T-helper 2 cell (primary cell): ENCODE measurements at places on chromosomes 12 and 14.
A peak's percentile ranks its signal among the peaks of the same experiment; 100 is the strongest.

DNA sequence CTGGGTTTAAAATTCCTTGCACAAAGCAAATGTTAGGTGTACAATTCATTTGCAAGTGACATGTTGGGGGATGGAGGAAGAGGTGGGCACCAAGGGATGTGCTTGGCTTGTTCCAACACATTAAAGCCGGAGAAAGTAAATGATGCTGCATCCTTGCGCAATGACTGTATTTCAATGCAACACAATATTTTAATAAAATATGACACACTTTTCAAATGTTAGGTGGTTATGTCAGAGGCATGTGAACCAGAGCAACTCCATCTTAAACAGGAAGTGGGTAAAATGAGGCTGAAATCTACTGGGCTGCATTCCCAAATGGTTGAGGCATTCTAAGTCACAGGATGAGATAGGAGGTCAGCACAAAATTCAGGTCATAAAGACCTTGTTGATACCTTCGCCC is 53.6 kb upstream of the ARHGAP5 start:
- no peak for DNase-seq

DNA sequence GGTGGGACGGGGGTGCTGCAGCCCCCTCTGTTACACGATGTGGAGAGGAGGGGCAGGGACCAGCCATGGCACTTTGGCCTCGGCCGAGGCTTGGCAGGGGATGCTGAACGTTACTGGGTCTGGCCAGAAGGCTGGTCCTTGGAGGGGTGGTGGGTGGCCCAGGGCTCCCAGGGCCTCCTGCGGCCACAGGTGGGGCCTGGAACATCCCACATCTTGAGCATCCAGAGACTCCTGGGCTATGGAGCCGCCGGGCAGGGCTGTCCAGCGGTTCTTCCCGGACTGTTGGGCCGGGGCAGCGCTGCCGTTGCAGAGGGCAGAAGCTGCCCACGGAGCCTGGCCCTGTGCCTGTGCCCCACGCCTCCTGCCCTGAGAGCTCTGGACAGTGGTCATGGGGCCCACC is 15.9 kb downstream of the KIF26A start:
- DNase-seq = no peak

GRCh38 chr14:75005357-75005756 is 2.6 kb downstream of the EIF2B2 start:
- no peak for DNase-seq

GRCh38 chr12:1812650-1813302 is 7.6 kb upstream of the LRTM2 start:
- peak; percentile 17 for DNase-seq

DNA sequence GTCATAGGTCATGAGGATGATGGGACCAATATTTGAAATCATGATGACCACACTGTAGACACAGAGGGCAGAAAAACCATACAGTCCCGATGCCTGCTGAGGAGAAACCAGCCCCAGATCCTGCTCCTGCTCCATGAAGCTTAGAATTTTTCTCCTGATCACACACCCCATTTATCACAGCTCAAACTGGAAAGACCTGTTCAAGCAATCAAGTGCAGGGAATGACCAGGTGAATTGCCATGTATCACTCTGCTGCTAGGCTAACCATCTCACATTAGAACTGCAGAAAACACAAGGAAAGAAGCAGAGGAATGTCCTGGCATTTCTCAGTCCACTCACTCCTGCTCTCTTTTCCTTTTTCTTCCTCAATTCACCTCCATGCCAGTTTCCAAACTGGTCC is 18.1 kb downstream of the MANSC1 start:
- no peak for DNase-seq

- no peak for DNase-seq
Observed at GRCh38 chr14:21322716-21323115, 42.8 kb downstream of the RPGRIP1 start.

DNA sequence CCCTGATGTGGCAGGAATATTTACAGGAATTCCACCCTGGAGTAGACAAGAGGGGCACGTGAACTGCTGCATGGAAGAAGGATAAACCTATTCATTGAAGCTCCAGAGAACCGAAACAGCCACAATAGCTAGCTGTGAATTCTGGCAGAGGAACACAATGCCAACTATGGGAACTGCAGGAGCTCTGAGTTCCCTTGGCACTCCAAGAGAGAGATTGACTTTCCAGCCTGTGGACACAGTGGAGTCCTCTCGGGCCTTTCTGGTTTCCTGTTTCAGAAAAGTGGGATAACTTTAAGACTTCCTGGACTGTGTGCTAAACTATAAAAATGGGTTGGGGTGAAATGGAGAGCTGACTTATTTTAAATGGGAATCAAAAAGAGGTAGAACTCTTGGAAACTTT is 11.9 kb downstream of the CACNA2D4 start:
- DNase-seq = no peak

DNA sequence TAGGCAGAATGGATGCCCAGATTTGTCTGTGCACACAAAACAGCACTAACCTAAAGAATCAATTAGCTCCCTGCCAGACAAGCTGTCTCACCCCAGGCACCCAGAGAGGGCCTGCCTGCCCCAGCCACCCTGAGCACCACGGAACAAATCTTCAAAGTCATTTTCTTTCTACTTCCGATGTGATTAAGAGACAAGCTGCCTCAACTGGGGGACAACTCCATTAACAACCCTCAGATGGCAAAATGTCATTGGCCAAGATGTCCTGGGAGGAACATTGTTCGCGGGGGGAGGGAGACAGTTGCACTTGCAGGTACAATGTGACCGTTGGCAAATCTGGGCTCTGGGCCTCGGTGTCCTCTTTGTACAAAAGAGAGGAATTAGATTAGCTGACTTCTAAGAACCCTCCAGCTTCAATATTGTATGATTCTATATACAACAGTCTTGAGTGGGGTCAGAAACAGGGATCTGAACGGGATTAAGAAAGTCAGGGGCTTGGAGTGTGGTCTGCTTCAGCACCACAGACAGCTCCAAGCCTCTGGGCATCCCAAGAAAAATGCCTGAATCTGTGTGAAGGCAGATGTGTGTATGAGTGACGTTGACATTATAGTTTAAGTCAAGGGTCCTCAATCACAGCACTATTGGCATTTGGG is 42.8 kb upstream of the CMKLR1 start:
- no peak for DNase-seq

DNA sequence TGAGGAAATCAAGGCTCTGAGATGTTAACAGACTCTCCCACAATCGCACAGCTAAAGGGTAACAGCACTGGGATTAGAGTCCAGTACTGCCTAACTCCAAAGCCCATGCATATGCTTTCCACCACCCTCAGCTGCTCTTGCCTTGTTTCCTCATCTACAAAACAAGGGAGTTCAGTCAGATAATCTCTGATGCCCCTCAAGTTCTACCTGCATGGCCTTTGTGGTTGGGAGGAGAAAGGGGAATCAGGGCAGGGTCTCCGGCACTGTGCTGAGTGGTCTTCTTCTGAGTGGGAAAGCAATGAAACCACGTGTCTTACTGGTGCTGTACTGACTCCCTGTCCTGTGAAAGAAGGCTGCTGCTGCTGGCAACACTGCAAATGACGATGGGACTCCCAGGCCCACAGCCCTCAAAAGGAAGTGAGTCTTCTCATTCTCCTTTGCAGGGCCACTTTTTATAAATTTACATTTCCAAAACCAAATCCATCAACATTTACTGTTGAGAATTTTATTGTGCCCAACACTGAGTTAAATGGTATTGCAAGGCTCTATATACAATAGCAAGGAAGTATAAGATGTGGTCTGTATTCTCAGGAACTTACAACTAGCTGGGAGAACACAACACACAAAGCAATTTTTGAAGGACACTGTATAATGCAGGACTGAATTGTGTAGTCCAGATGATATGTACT is 19.7 kb upstream of the DUSP16 start:
- DNase-seq = no peak

- no peak for DNase-seq
Observed at GRCh38 chr14:55756557-55756956, 176.6 kb downstream of the KTN1 start.

DNA sequence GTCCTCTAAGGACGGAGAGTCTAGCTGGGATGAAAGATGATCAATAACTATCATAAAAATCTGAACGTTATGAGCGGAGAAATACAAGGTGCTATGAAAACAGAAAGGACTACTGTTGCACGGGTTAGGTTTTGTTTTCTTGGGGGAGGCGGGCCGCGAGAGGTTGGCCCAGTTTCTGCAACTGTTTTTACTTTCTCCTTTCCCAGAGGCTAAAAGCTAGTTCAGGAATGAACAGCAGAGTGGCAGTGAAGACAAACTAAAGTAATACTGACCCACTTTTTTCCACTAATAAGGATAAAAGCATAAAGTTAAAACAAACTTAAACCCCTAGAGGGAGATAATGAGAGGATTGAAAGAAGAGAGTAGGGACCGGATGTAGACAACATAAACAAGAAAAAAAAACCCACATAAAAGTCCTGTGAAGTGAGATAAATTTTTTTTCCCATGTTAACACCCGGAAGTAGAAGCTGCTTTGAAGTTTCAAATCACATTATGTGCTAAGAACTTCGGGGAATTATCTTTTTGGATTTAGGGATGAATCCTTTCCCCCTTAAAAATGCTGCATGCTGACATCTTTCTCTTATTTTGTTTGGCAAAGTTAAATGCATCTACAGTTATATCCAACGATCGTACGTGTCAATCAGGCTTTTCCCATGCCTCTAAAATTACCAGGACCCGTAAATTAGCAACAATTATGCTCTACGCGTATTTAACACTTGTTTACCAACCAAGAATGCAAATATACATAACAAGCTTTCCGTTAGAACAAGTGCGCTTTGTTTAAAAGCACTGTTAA is 1.0 kb upstream of the CDK17 start:
- peak; percentile 81 for DNase-seq

DNA sequence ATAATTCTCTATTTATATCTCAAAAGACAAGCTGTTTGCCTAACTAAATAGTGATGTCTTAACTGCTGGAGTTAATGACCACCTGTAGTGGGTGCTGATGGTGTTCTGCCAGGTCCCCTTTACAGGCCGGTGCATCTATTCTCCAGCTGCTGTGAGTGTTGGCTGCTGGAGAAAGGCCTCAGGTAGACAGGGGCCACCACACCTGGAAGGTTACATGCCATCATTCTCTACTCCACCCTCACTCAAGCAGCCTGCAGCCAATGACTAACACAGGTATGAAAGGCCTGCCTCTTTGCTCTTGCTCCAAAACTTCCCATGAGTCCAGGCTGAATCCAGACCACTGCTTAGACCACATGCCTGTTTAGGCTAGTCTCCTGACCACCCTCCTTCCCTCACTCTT is 73.9 kb downstream of the RPS6KA5 start:
- no peak for DNase-seq

DNA sequence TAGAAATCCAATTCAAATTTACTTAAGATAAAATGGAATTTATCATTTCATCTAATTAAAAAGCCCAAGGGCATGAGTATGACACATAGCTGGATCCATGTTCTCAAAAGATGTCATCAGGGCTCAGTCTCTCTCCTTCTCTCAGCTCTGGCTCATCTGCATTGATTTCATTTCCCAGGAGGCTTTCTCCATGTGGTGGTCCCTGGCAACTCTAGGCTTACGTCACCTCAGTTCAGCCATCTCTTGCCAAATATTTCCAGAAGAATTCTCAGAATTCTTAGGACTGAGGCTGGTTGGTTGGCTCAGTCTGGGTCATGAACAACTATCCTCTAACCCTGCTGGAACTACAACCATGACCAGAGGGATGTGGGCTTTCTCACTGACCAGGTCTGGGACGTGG is 65.3 kb downstream of the FOS start:
- DNase-seq = no peak

- DNase-seq = peak; percentile 97
Observed at GRCh38 chr14:67487937-67488893, at the start of gene TMEM229B. TMEM229B (minus strand) TSS chr14:67488721; CDS start chr14:67473923, 14,798 bp downstream.

DNA sequence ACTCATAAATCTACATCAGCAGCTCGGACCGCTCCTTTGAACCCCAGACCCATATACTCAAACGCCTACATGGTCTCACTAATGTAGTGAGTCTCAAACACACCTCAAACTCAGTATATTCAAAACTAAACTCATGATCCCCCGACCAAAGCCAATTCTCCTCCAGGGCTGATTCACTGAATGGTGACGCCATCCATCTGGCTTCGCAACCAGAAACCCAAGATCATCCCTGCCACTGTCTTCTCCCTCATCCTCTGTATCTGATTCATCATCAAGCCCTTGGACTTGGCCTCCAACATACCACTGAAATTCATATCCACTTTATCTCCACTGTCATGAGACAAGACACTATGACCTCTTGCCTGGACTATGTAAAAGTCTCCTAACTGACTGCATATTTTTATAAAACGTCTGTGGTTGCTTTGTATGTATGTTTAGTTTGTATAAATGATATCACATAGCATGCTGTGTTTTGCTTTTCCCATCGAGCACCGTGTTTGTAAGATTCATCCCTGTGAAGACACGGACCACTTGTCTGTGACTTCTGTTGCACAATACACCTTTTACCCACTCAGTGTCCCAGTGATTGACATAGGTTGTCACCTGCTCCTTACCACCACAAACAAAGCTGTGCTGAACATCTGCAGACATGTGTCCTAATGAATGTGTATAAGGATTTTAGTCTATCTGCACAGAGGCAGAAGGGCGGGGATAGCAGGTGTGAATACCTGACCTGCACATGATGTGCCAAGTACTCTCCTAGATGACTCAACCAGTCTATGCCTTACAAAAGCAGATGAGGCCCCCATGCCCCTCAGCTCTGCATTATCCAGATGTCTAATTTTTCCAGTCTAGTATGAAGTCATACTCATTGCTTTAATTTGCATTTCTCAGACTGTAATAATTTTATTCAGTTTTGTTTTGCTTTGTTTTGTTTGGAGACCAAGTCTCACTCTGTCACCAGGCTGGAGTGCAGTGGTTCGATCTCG is 76.9 kb downstream of the VWF start:
- no peak for DNase-seq

DNA sequence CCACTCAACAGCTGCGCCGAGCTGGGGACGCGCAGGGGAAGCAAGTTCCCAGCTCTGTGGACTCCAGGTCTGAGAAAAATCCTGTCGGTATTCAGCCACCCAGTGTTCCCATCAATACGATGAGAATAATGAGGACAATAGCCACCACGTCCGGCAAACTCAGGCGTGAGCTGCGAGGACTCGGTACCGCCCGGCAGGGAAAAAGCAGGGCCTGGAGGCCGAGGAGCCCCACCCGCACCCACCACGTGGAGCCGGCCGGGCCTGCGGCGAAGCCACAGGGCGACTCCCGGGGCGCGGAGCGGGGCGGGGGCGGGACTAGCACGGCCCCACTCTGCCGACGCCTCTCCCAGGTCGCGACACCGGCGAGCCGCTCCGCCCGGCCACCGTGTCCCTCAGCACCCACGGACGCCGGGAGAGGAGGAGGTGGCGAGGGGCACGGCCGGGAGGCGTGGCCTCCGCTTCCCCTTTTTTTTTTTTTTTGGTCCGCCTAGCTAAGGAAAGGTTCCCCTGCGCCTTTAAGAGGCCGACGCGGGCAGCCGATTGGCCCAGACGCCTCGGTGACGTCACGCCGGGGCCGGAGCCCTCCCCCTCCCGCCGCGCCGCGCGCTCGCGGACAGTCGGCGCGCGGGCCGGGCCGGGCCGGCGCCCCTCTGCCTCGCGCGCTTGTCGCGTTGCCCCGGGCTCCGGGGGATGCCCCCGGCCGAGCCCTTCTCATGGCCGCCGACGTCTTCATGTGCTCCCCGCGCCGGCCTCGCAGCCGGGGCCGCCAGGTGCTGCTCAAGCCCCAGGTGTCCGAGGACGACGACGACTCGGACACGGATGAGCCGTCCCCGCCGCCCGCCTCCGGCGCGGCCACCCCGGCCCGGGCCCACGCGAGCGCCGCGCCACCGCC is at the start of gene MLXIP:
Gene MLXIP, plus strand, starts transcription at position 616 of the 892 bp plus-strand sequence. Its CDS starts 98 bp downstream, at position 714.
- peak; percentile 80 for DNase-seq
